ENCODE measurements at places on chromosomes 6 and 20.
A peak's percentile ranks its signal among the peaks of the same experiment; 100 is the strongest.

GRCh38 chr6:88077305-88077704 lies 29.7 kb downstream of the SPACA1 start:
- DNase-seq: no peak

DNA sequence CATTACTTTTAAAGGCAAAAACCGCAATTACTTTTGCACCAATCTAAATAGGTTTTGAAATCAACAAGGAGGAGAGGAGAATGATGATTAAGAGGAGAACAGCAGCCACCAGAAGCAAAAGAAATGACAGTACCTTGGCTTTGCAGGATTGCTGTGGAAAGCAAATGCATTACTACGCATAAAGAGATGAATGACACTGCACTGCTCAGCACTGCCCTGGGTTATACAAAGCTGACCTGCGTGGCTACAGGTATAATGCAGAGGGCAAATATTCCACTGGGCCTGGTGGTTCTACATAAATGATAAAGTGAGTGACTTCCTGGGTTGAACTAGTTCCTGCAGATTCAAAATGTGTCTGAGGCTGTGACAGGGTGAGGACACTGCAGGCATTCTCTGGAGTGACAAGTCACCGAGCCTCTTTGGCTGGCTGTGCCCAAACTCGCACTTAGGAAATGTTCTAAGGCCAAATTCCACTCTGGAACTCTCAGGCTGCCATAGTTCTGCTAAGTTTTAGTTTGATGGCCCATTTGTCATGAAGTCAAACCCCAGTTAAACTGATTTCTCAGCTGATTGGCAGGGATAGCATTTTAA lies 78.6 kb downstream of the INSM1 start:
- no peak for DNase-seq

- DNase-seq: no peak
Observed at GRCh38 chr6:51951924-51952323, 135.5 kb downstream of the PKHD1 start.

- DNase-seq: peak; percentile 44
Observed at GRCh38 chr20:46011631-46012482, 3.1 kb downstream of the MMP9 start.

- no peak for DNase-seq
Observed at GRCh38 chr20:34806255-34806654, 19.2 kb downstream of the NCOA6 start.

DNA sequence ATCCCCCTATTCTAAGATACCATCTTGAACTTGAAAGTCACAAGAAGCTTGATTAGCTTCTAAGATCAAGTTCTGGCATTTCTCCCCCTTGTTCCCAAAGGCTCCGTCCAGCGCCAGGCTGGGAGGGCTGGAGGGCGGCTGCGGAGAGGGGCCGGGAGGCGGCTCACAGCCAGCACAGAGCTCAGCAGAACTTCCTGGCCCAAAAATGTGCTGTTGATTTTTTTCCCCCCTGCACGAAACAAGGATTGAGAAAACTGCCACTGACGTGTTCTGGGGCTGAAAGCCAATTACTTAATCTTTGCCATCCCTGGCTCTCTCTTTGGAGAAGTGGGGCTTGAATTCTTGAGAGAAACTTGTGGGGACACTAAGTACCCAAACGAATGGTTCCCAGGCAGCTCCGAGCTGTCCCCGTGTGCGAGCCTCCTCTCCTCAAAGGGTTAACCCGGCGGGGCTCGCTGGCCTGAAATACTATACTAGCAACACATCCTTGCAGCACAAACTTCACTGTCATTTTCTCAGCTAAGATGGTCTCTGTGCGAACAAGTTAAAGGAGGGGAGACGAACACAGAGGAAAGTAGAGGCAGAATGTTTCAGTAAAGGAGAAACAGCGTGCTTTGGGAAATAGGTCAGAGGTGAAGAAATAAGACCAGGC lies 452 bp downstream of the TRAF3IP2 start:
- peak; percentile 16 for DNase-seq

DNA sequence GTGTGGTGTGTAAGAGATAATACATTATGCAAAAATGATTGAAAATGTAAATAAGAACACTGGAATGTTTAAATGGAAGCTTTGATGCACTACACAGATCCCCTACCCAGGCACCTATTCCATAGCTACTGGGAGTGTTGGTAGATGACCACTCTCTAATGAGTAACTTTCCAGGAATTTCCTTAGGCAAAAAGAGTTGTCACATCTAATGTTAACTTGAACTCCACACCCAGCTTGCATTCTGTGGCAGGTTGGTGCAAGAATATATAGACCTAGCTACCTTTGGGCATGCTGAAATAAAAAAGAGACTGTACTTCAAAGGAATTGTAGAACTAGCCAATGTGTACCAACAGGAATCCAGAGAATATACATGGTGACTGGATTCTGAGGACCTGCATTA lies 1254.2 kb upstream of the EYS start:
- DNase-seq: no peak

DNA sequence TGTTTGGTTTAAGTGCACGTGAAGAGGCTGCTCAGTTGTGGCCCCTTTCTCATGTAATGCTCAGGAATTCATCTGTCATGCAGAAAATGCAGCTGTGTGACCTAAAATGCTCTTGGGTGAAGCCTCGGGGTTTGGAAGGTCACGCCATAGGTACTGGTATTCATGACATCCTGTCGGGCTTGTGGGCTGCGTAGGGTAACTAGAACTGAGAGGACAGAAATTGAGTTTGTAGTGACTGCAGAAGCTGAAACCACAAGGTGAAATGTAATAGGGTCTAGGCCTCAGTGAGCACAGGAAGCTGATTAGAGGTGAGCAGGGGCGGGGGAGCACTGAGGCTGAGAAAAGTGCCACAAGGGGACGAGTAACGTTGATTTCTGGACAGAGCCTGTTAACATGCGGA lies 128.8 kb downstream of the SOBP start:
- peak; percentile 8 for DNase-seq

GRCh38 chr20:60117065-60117464 lies 158.8 kb downstream of the CDH26 start:
- no peak for DNase-seq

GRCh38 chr20:44001667-44002596 lies 87.3 kb downstream of the TOX2 start:
- no peak for DNase-seq

GRCh38 chr20:63846888-63847236 lies 14.4 kb upstream of the ABHD16B start:
- DNase-seq: no peak

- no peak for DNase-seq
Observed at GRCh38 chr6:82248273-82248735, 760 bp upstream of the IBTK start.

DNA sequence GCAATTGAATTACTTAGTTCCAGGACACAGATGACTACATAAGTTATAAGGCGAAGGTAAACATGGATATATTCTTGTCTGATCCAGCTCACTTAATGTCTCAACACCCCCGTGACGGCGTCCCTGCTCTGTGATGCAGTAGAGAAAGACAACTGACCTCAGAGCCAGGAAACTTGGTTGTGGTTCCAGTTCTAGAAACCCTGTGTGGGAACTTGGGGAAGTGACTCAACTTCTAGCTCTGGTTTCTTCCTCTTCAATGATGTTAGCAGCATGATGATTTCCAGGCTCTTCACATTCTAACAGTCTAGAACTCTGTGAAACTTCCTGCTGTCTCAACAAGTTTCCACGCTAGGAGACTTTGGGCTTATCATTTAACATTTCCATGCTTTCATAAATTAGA lies 18.4 kb downstream of the LAMA4 start:
- DNase-seq: peak; percentile 56

GRCh38 chr20:32538526-32538939 lies 46.6 kb downstream of the NOL4L start:
- no peak for DNase-seq

- no peak for DNase-seq
Observed at GRCh38 chr6:162829013-162829742, 101.4 kb downstream of the PACRG start.

GRCh38 chr6:41191569-41191968 lies 9.4 kb downstream of the TREML2 start:
- DNase-seq: peak; percentile 26

- DNase-seq: no peak
Observed at GRCh38 chr6:88220493-88220892, 54.3 kb upstream of the CNR1 start.

DNA sequence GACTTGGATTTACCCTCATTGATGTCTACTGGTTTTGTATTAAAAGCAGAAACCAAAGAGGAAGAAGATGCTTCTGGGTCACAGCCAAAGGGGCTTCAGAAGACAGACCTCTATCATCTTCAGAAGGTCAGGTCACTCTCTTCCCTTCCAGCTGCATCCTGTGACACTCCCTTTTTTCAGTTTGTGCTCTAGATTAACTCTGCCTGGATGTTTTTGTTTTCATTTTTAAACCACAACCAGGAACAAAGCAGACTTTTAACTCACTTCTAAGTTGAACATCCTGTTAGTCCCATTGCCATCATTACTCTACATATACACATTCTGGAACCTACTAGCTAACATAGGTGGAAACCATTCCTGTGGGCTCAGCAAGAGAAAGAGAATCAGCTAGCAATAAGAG lies 45.2 kb downstream of the AKIRIN2 start:
- DNase-seq: no peak

DNA sequence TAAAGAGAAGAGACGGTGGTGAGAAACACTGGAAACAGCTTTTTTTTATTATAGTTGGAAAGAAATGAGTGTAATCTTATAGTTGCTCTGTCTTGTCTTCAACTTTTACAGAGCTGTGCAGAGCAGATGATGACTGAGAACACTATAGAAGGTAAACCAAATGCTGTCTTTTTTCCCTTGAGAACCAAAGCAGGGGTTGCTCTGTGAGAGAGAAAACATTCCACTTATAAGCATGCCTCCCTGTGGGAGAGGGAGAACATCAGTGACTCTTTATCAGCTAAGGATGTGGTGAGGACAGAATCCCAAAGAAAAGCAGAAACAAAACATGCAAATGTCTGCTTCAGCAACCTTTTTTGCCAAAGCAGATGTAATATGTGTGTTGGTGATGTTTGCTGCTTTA lies 179.3 kb upstream of the HDDC2 start:
- DNase-seq: no peak

- no peak for DNase-seq
Observed at GRCh38 chr6:163347021-163347446, 67.5 kb upstream of the QKI start.

- DNase-seq: peak; percentile 62
Observed at GRCh38 chr6:90411292-90411781, 114.7 kb upstream of the BACH2 start.

GRCh38 chr20:1474817-1475603 lies 8.4 kb upstream of the NSFL1C start:
- no peak for DNase-seq

DNA sequence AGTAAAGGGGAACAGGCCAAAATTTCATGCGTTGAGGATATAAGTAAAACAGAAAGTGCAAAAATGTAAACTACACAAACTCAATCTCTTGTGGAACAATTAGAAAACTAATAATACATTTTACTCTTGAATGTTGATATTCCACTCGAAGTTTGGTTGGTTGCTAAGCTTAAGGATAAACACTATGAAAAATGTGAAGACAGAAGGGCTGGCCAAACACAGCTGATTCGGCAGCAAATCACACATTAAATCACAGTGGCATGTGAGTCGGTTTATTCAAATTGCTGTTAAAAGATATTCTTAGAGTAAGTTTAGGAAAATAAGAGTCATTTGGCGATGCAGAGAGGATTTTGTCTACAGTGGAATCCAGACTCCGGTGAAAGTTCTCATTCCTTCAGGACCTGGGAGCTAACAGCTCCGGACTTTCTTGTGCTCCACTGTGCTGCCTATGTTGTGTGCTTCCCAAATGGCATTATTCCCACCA lies 1.4 kb upstream of the EPM2A start:
- no peak for DNase-seq

DNA sequence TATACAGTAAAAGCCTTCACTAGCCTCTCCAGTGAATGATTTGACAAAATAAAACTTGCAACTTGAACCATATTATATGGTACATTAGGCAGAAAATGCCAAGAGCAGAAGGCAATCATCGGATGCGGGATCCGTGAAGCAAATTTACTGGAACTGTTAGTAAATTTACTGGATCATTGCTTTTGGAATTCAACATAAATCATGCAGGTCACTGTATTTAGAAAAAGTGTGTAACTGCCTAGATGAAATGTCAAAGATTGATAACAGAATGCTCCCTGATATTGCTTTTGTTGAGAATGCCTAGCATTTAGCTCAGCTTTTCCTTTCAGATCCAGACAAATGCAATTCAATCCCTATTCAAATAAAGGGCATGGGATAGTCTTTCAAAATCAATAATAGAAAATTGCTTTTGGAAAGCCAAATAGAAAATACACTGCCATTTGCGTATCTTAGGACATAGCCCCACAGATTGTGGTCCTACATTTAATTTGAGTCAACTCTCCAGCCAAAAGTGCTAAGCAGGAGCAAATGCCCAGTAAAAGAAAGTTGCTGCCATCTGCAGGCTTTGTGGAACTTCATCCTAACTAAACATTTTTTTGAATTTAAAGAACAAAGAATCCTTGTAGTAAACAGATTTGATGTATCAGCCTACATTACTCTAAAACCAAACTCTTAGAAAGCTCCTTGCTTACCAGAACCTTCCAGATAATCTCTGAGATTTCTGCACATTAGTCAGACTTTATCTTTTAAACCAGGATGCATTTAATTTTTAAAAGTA lies 109.5 kb upstream of the HSF2 start:
- no peak for DNase-seq

- no peak for DNase-seq
Observed at GRCh38 chr6:54646951-54647664, 199.5 kb upstream of the FAM83B start.

DNA sequence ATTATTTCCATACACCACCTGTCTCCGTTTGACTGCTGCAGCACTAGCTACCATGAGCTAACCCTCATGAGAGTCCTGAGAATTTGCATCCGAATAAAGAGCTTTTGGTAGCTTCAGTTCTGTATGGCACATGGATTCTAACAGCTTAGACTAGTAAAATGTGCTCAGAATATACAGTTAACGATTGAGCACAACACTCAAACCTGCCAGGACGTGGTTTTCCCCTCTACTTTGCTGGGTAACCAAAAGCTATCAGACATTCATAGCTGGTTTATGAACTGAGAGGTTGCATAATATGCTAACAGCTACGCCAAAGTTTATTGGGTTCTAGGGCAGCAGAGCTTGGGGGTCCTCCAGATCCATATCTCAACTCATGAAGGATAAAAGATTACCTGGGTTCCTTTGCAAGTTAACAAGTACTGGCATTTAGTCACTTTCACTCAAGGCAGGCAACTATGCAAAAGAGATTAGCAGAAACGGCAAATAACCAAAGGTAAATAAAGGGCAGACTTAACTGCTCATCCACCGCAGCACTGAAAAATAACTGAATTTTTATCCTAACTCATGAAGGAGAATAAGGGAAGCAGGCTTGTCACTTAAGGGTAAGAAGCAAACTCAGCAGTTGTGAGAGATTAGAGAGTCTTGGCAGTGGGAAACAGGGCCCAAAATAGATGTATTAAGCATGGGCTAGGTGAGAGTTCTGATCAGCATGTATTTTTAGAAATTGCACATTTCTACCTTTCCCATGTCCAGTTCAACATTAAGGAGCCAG lies 29.4 kb downstream of the NUDT3 start:
- DNase-seq: no peak

GRCh38 chr6:140957386-140957785 lies 1175.3 kb upstream of the GJE1 start:
- no peak for DNase-seq

GRCh38 chr20:34956751-34957472 lies 1.2 kb downstream of the MYH7B start:
- DNase-seq: no peak

All from stimulated activated CD4-positive, alpha-beta T cell treated with anti-CD3 and anti-CD28 coated beads, Interleukin-12 subunit alpha, Interleukin-12 subunit beta, amount 100 ng/mL, for 48 hours (primary cell).